Right renal pelvis (tissue), 4 donors: ENCODE measurements at places on chromosomes 7 and 10. TPM values are rescaled to one million over a fixed set of nuclear protein-coding genes. Genes with fewer than 3 reads are reported as not detected.

PRRT4 gene
- polyA plus RNA-seq, result 1.1 TPM

- DNase-seq, result no peak
Measured at GRCh38 chr7:311796-312195, 21.8 kb downstream of the FOXL3 start.

GRCh38 chr7:11846361-11846955 lies 14.5 kb upstream of the THSD7A start:
- DNase-seq, result no peak

NEUROG3 gene
- polyA plus RNA-seq, result not detected

NT5C3A gene
- 36.2 TPM for polyA plus RNA-seq

AGR2 gene
- polyA plus RNA-seq, result 67.2 TPM

DNA sequence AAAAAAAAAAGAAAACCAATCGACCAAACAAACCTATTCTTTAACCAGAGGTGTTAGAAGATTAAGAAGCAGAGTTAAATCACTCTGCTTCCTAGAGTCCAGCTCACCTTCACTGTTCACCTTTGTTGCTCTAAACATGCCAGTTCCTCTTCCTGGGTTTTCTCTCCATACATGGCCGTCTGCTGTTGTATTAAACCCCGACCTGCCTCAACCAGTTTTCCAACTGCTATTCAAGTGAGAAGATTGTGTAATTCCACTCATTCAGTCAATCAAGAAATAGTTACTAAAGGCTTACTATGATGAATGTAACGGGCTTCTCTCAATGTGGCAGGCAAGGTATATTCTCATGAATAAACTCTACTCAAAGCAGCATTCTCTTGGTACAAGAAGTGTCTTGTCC lies 8.8 kb downstream of the AASS start:
- DNase-seq, result no peak

PRKG1 gene
- 16.0 TPM for polyA plus RNA-seq

DNA sequence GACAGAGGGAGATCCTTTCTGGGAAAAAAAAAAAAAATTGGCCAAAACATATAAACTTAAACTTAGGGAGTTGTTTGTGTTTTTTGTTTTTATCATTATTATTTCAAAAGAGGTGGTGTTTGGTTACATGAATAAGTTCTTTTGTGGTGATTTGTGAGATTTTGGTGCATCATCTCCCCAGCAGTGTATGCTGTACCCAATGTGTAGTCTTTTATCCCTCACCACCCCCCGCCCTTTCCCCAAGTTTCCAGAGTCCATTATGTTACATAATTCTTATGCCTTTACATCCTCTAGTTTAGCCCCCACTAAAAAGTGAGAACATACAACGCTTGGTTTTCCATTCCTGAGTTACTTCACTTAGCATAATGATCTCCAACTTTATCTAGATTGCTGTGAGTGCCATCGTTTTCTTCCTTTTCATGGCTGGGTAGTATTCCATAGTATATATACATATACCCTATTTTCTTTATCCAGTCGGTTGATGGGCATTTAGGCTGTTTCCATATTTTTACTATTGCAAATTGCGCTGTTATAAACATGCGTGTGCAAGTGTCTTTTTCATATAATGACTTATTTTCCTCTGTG lies 148.1 kb upstream of the ZNF92 start:
- DNase-seq, result no peak

- DNase-seq, result no peak
Measured at GRCh38 chr7:140611641-140612040, 29.0 kb downstream of the DENND2A start.

CELF2 gene
- 12.2 TPM for polyA plus RNA-seq

- DNase-seq, result no peak
Measured at GRCh38 chr7:126845331-126845730, 407.4 kb downstream of the GRM8 start.

GRCh38 chr10:33412241-33412640 lies 77.8 kb upstream of the NRP1 start:
- no peak for DNase-seq

NRG3 gene
- 12.3 TPM for polyA plus RNA-seq

DNA sequence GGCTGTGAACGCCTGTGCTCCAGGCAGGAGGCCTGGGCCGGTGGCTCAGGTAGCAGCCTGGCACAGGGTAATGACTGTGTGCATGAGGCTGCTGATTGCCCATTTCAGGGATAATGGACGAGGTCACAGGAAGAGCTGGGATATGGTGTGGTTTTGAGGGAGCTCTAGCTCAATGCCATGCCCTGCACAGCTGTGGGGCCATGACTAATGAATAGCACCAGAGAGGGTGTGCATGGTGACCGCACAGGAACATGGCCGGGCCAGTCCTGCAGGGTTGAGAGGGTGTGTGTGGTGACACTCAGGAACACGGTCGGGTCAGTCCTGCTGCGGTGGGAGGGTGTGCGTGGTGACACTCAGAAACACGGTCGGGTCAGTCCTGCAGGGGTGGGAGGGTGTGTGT lies 21.8 kb downstream of the NKX6-2 start:
- no peak for DNase-seq

RNLS gene
- polyA plus RNA-seq, result 17.4 TPM

DNA sequence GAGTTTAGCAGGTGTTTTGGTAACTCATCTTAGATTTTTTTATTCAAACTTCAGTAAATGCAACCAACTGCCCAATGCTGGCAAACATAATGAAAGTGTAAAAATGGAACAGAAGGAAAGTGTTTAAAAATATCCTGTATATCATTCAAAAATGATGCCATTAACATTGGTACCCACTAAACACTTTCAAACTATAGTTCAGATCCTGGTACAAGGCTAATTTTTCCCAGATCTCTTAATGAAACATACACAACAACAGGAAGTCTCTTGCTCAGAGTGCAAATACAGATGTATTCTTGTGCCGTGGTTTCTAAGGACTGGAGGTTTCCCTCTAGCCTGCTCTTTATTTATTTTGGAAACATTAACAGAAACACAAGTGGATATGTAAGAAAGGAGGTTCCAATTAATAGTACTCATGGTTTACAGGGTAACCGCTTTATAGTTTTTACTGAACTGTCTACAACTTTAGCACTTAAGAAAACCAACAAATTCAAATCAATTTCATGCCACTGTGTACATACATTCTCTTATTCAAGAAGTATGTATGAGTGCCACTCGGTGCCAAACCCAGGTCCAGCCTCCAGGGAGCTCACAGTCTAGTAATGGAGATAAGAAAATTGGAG lies 176.0 kb upstream of the AKR1E2 start:
- DNase-seq, result no peak

- no peak for DNase-seq
Measured at GRCh38 chr10:24854256-24854655, 98.2 kb downstream of the PRTFDC1 start.

DNA sequence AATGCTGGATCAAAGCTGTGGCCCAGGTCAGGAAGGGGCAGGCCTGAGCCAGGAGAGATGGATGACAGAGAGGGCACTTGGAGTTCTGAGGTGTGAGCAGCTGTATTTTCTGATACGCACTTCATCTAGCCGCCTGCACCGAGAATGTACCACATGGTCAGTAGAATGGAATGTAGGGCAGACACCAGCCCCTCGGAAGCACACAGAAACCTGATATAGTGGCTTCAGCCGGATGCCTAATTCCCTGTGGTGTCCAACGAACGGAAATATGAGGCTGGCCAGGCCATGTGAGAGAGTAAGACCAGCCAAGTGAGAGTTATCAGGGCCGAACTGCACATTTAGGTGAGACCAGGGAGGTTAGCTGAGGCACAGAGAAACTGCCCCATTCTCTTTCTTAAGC lies 46.7 kb upstream of the PLCE1 start:
- DNase-seq, result peak; percentile 52

GRCh38 chr7:47179812-47180515 lies 401.9 kb downstream of the TNS3 start:
- peak; percentile 57 for DNase-seq
